G401 (cell line): ENCODE measurements at places on chromosomes 16 and 17.

DNA sequence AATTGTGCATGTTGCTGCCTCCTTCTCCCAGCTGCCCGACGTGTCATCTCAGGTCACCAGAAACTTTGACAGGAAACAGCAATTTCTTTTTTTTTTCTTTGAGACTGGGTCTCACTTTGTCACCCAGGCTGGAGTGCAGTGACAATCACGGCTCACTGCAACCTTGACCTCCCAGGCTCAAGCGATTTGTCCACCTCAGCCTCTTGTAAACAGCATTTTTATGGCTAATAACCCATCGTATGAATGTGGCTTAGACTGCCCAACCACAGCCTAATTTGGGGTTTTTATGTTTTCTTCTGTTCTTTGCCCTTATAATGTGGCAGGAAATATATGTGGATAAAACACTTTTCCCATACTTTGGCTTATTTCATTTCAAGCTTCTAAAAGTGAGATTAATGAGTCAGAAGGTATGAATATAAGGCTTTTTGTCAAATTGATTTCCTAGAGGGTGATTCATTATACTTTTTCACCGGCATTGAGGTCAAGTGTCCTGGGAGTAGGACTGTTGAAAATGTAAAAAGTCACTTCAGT, 31.0 kb upstream of the SLC5A10 start:
- DNase-seq, result no peak

- DNase-seq, result no peak
Observed at GRCh38 chr17:42547001-42547461, 5.7 kb upstream of the HSD17B1 start.

- no peak for DNase-seq
Observed at GRCh38 chr17:7961421-7961820, 29.4 kb downstream of the CNTROB start.

- no peak for DNase-seq
Observed at GRCh38 chr17:38333635-38334295, 10.0 kb downstream of the GPR179 start.

DNA sequence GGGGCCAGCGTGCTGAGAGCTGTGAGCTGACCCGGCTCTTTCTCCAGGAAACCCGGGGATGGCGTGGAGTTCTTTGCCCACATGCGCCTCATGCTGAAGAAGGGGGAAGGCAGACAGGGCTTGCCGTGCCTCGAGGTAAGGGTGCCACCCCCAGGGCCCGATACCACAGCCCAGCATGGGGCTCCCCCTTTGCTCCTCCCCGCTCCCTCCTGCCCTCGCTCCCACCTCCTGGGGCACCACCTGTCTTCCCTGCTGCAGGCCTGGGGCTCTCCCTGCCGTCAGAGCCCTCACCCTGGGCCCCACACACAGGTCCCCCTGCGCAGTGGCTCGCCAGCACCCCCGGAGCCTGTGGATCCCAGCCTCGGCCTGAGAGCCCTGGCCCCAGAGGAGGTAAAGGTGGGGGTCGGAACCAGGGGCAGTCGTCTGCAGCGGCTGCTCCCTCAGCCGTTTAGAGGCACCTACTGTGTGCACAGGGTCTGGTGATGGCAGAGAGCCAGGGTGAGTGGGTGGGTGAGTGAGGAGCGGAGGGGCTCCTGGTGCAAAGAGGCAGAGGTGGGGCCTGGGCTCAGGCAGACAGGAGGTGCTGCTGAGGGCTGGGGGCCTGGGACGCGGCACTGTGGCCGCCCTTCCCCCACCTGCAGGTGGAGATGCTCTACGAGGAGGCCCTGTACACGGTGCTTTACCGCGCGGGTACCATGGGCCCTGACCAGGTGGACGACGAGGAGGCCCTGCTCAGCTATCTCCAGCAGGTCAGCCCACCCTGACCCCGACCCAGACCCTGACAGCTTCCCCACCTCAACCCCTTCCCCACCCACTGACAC, 5.6 kb downstream of the BAIAP3 start:
- DNase-seq, result no peak

- no peak for DNase-seq
Observed at GRCh38 chr17:17691468-17692263, 10.4 kb downstream of the RAI1 start.
